ENCODE measurements at places on chromosomes 5 and 9.

- no peaks in the 10 kb centered on the region for H3K27me3 ChIP-seq
- no peaks in the 10 kb centered on the region for H3K36me3 ChIP-seq
- H3K4me3 ChIP-seq: no peak overlapping the region
- no peak for DNase-seq
Observed at GRCh38 chr5:119991625-119992024, 362.3 kb downstream of the FAM170A start.

DNA sequence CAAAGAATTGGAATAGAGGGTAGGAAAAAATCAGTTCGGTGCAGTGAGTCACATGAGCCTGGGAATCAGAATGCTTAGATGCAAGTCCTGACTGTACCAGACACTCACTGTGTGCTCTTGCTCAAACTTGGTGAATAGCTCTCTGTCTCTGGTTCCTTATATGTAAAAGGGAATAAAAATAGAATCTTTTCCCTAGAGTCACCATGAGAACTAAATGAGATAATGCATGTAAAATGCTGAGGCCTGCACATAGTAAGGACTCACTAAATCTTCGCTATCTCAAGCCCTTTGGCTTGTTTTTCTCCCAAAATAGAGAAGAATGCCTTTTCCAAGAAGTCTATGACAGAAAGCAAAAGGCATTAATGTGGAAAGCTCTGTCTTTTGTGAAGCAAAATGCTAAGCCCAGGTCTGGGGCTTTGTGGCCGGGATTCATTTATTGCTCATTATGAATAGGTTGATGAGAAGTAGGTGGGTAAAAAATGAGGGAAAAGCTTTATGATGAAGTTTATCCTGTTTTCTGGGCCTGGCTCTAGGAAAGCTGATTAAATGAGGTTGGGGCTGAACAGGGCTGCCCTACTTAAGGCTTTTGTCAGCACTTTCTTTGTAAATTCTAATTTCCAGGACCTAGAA lies 483.3 kb downstream of the DMAC1 start:
- DNase-seq: no peak
- H3K27me3 ChIP-seq: no peaks in the 10 kb centered on the region
- H3K4me3 ChIP-seq: no peak overlapping the region
- H3K4me1 ChIP-seq: no peaks in the 10 kb centered on the region
- no peaks in the 10 kb centered on the region for H3K36me3 ChIP-seq

GRCh38 chr9:114480746-114481435 lies 24.4 kb downstream of the WHRN start:
- DNase-seq: no peak
- H3K4me1 ChIP-seq: peaks cover 7% of the 10 kb centered on the region
- no peak overlapping the region for H3K27ac ChIP-seq
- no peak overlapping the region for H3K4me3 ChIP-seq

GRCh38 chr5:111171-111570 lies 19.2 kb downstream of the PLEKHG4B start:
- no peaks in the 10 kb centered on the region for H3K27me3 ChIP-seq
- no peaks in the 10 kb centered on the region for H3K36me3 ChIP-seq
- H3K27ac ChIP-seq: no peak overlapping the region
- H3K4me1 ChIP-seq: no peaks in the 10 kb centered on the region
- DNase-seq: no peak

GRCh38 chr9:101977614-101978210 lies 239.3 kb upstream of the GRIN3A start:
- H3K27me3 ChIP-seq: no peaks in the 10 kb centered on the region
- no peak for DNase-seq
- H3K4me3 ChIP-seq: no peak overlapping the region
- no peaks in the 10 kb centered on the region for H3K36me3 ChIP-seq
- H3K4me1 ChIP-seq: no peaks in the 10 kb centered on the region

DNA sequence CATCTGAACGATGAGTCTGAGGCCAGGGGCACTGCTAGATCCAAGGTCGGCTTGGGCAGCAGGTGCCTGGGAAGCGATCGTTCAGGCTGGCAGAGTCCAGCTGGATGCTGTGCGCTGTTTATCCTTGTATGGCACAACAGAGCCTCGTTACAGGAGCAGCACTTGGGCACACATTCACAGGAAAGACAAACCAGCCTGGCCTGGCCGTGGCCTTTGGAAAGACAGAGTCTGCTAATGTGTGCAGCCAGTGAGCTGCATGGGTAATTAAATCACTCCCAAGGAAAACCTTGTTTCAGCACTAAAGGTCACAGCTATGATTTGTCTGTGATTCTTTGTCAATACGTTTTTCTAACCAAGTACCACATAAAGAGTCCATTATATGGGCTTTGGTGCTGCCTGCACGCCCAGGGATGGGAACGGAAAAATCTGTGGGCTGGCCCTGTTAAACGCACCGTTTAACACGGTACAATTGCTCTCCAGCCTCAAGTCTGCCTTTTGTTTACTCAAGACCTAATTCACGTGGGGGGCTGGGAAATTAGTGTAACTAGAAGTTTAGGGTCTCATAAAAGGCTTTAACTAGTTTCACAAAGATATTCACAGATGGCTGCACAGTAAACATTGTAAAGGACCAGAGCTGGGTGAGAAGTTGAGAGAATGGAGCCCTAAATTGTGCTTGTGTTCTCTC lies 509.3 kb downstream of the KDM4C start:
- H3K4me3 ChIP-seq: no peak overlapping the region
- no peaks in the 10 kb centered on the region for H3K27me3 ChIP-seq
- no peaks in the 10 kb centered on the region for H3K4me1 ChIP-seq
- no peak for DNase-seq

DNA sequence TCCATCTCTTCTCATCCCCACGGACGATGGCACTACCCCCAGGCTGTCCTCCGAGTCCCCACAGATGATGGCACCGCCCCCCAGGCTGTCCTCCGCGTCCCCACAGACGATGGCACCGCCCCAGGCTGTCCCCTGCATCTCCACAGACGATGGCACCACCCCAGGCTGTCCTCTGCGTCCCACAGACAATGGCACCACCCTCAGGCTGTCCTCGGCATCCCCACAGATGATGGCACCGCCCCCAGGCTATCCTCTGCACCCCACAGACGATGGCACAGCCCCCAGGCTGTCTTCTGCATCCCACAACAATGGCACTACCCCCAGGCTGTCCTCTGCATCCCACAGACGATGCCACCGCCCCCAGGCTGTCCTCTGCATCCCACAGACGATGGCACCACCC lies 57.4 kb upstream of the PTCH1 start:
- no peak for DNase-seq
- no peaks in the 10 kb centered on the region for H3K4me1 ChIP-seq
- no peak overlapping the region for H3K4me3 ChIP-seq
- H3K27me3 ChIP-seq: no peaks in the 10 kb centered on the region

DNA sequence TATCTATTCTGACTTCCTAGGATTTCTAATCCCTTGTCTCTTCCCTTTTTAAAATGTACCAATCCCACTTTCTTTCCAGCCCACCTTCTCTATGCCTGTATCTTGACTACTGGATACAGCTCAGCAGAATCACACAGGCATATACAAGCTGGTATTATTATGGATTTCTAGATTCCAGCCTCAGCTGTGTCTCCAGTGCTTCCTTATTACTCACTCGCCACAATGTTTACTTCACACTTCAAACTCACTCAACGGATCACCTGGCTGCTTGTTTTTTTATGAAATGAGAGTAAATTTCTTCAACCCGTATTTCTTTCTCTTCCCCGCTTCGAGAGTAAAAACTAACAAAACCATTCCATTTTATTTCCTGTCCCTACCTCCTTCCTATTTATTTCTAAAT lies 38.8 kb downstream of the CWC27 start:
- H3K4me1 ChIP-seq: no peaks in the 10 kb centered on the region
- no peaks in the 10 kb centered on the region for H3K27me3 ChIP-seq
- peaks cover 7% of the 10 kb centered on the region for H3K36me3 ChIP-seq
- no peak overlapping the region for H3K27ac ChIP-seq
- no peak for DNase-seq

GRCh38 chr9:2787065-2787464 lies 56.8 kb downstream of the PUM3 start:
- no peaks in the 10 kb centered on the region for H3K4me1 ChIP-seq
- DNase-seq: no peak
- H3K27me3 ChIP-seq: no peaks in the 10 kb centered on the region
- H3K4me3 ChIP-seq: no peak overlapping the region
- H3K27ac ChIP-seq: no peak overlapping the region

DNA sequence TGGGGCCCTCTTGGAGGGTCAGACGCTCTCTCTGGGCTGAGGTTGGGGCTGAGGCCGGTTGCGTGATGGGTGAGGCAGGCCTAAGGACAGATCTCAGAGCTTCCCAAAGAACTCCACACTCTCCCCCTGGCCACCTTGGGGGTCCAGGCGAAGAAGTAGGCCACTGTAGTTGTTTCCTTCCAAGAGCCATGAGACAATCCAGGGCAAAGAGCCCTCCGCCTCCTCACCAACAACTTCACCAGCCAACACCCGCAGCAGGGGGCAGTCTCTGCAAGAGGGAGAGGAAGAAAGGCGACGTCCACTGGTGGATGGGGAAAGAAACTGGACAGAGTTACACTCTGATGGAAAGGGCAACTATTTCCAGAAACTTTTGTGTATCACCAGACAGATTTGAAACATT lies 10.7 kb downstream of the SLC35A4 start:
- H3K4me1 ChIP-seq: no peaks in the 10 kb centered on the region
- H3K36me3 ChIP-seq: no peaks in the 10 kb centered on the region

- H3K4me1 ChIP-seq: no peaks in the 10 kb centered on the region
- no peak overlapping the region for H3K4me3 ChIP-seq
- peaks cover 3% of the 10 kb centered on the region for H3K27me3 ChIP-seq
- H3K36me3 ChIP-seq: no peaks in the 10 kb centered on the region
- DNase-seq: no peak
Observed at GRCh38 chr5:172611913-172612312, 29.1 kb upstream of the NEURL1B start.

DNA sequence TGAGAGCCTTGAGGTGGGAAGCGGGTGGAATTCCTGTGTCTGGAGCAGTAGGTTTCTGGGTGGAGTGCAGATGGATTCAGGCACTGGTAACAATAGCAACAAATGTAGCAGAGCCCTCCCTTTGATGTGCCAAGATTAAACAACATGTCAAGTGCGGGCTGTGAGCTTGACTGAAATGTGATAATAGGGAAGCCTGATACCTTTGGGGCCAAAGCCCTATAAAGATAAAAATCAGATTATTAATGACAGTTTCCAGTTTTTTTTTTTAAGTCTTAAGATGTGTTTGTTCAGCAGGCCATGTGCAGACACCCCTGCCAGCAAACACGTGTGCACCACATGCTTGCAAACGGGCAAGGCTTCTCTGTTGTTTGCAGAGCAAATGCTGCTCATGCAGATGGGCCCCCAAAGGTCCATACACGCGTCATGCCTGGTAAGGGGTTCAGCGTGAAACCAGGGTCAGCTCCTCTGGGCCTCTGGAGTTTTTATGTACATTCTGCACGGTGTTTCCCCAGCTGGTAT lies 193.2 kb downstream of the GADD45G start:
- no peaks in the 10 kb centered on the region for H3K4me1 ChIP-seq
- H3K27ac ChIP-seq: no peak overlapping the region
- H3K4me3 ChIP-seq: no peak overlapping the region

DNA sequence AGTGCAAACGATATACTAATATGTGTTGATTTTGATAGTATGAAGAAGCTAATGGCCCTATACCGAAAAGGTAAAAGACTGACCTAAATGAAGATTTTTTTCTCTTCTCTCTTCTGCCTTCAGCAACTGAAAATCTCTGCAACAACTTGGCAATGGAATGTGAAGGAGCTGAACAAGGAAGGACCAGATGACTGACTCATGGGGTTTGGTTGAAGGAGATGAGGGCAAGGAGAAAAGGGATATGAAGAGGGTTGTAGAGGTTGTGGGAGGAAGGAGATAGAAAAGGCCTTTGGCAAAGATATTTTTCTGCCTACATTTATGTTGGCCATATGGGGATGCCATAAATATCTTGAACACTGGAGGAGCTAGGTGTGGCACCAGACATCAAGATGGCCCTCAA lies 129.7 kb upstream of the CHD1 start:
- no peaks in the 10 kb centered on the region for H3K36me3 ChIP-seq
- H3K4me1 ChIP-seq: peaks cover 21% of the 10 kb centered on the region
- no peak overlapping the region for H3K27ac ChIP-seq
- H3K4me3 ChIP-seq: no peak overlapping the region

DNA sequence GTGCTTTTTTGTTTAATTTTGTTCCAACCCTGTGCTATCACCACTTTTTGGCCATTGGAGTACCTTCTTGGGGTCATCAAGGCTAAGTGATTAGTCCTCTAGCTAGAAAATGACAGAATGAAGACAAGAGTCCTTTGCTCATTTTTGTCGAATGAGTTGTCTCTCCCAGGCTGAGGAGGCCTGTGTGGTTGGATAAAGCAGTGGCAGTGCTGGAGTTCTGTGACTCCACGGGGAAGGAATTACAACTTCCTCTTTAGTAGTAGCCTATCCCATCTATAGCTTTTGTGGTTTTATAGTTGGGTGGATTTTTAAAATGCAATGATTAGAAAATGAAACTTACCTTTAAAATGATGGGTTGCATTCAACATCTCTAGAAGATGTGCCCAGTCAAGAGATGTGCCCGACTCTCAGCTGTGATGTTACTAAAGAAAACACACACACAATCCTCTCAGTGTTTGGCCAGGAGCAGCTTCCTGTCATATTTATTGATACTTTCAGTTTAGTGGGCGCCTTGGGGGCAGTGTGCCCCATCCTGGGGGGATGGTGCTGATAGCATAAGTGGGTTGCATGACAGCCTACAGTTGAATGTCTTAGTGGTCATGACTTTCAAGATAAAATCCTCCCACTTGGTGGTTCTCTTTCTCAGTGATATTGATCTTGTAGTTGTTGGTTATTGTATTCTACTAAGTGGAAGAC lies 11.9 kb downstream of the OTULINL start:
- no peaks in the 10 kb centered on the region for H3K36me3 ChIP-seq
- DNase-seq: no peak
- H3K4me1 ChIP-seq: peaks cover 62% of the 10 kb centered on the region
- H3K27me3 ChIP-seq: no peaks in the 10 kb centered on the region
- H3K4me3 ChIP-seq: no peak overlapping the region
- no peak overlapping the region for H3K27ac ChIP-seq

GRCh38 chr5:119483155-119483554 lies 30.9 kb downstream of the HSD17B4 start:
- no peak for DNase-seq
- H3K4me1 ChIP-seq: no peaks in the 10 kb centered on the region
- H3K27me3 ChIP-seq: no peaks in the 10 kb centered on the region
- no peaks in the 10 kb centered on the region for H3K36me3 ChIP-seq

- H3K27me3 ChIP-seq: no peaks in the 10 kb centered on the region
- no peaks in the 10 kb centered on the region for H3K4me1 ChIP-seq
- H3K4me3 ChIP-seq: no peak overlapping the region
- no peak for DNase-seq
Observed at GRCh38 chr5:124065508-124065907, 553.5 kb downstream of the CSNK1G3 start.

DNA sequence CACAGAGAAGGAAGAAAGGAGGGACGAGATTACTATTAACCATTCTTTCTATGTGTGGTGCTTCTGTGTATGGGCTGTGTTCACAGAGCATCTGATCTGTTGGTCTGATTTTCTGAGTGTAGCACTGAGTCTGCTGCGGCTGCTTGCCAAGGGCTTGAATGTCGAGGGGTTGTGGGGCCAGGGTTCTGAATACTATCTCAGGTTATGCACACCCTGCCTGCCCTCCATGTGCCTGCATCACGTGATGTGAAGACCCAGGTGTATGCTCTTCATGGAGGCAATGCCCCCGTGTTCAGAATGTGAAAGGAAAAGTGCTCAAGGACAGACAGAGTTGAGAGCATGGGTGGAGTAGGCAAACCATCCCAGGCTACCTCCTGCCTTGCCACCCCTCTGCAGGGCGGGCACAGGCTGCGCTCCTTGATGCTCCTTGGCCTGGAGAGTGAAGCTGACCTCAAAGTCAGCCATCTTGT lies 254.9 kb downstream of the FANCC start:
- no peaks in the 10 kb centered on the region for H3K27me3 ChIP-seq
- H3K4me3 ChIP-seq: no peak overlapping the region
- H3K4me1 ChIP-seq: no peaks in the 10 kb centered on the region
